SJCRH30 (cell line): ENCODE measurements at places on chromosomes 13 and 19. TPM values are rescaled to one million over a fixed set of nuclear protein-coding genes. Genes with fewer than 3 reads are reported as not detected.

Gene SNRPD2
- total RNA-seq = 434 and 487 TPM in 2 replicates

Gene CPB2
- total RNA-seq = not detected in 2 replicates

Gene TRAPPC6A
- 3.0 and 4.7 TPM in 2 replicates for total RNA-seq

Gene CLEC17A
- total RNA-seq = 0.04 TPM in 1 of 2 replicates, not detected in the other
